GM12864 (cell line): ENCODE measurements at places on chromosomes 11 and 22.

DNA sequence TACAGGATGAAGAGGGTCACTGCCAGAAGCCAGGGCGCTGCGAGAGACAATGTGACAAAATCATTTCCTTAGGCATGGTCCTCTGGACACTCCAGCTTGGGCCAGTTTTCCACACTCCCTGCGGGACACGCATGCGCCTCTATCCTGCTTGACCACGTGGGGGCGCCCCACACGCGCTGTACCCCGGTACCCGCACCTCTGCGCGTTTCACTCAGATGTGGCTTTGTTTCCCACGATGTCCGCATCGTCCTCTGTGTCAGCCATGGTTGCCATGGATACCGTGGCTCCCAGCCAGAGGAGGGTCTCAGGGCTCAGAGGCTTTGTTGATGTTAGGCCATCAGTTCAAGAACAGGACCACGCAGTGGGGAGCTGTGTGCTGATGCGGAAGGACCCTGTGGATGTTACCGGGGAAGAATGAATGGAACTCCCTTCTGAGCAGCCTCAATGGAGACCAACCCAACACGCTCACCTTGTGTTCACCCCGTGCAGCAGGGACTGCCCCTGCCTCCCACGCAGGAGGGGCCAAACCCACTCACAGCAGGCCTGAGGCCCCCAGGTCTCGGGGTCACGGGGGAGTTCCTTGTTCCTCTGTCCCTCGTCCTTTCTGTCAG is 101.1 kb upstream of the SLC22A12 start:
- DNase-seq = no peak

- no peak for DNase-seq
These were observed 340.2 kb downstream of the TBC1D22A start for GRCh38 chr22:47102648-47103047.

DNA sequence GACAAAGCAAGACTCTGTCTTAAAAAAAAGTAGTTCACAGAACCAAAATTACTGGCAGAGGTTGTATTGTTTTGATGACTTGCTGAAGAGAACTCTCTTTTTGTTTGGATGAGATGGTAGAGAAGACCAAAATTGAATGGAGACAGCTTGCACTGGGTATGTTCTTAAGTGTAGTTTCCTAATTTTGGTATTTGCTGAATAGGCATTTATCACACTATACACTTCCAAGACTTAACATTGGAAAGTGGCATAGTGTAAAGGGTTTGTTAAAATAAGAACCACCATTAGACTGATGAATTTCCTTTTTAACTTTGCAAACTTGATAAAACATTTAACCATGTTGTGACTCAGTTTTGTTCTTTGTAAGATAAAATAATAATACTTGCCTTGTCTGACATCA is 5.3 kb upstream of the DCUN1D5 start:
- no peak for DNase-seq

GRCh38 chr22:20615021-20615420 is 107.6 kb downstream of the MED15 start:
- DNase-seq = no peak

- DNase-seq = no peak
These were observed 556.2 kb upstream of the CHORDC1 start for GRCh38 chr11:90779098-90779497.

DNA sequence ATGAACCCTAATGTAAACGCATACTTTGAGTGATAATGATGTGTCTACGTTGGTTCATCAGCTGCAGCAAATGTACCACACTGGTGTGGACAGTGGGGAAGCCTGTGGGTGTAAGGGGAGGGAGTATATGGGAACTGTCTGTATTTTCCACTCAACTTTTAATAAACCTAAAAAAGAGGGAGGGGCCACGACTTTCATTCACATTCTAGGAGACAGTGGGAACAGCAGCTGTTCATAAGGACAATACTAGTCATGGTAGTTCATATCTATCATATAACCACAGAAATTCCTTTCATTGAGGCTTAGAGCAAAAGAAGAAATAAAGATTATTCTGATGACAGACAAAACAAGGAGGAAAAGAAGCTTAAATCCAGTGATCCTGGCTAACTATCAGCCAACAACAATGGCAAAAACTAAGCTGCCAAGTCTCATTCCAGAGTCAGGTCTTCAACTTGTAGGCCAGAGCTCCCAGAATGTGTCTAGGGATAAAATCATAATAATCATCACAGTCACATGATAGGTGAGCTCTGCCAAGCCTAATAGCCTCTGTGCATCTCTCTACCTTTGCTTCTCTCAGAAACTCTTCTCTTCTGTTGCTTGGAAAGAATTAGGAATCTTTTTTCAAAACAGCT is 59.4 kb upstream of the CHRM4 start:
- no peak for DNase-seq

GRCh38 chr11:72160319-72160718 is 24.8 kb downstream of the FOLR3 start:
- DNase-seq = no peak

GRCh38 chr11:17781626-17782025 is 47.0 kb downstream of the KCNC1 start:
- DNase-seq = no peak

DNA sequence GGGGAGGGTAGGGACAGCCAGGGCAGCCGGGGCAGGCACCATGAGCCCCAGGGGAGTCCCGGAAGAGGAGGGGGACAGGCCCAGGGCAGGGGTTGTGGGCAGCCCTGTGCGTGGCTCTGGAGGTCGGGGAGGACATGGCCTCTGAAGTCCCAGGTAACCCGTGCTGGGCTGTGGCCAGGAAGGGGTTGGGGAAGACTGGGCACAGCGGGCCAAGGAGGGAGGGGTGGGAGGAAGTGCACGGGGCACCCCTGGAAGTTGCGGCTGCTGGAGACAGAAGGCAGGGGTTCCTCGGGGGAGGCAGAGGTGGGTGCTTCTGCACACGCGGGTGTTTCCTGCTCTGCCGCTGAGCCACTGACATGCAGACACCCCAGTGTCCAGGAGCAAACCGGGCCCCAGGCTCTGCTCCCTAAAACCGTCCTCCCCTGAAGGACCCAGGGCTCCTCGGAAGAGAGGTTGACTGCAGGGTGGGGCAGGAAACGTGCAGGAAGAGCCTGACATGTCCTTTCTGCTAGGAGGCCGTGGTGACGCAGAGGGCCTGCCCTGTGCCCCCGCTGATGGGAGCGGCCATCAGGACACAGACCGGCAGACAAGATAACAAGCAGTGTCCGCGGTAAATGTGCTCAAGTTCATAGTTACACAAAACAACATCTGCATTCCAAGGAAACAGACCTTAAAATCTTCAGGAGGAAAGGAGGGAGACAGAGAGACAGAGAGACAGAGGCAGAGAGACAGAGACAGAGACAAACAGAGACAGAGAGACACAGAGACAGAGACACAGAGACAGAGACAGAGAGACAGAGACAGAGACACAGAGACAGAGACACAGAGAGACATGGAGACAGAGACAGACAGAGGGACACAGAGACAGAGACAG is 5.7 kb downstream of the TNNI2 start:
- DNase-seq = no peak

GRCh38 chr11:13292970-13293369 is 15.4 kb downstream of the BMAL1 start:
- no peak for DNase-seq

GRCh38 chr11:32891657-32892354 is 805 bp upstream of the QSER1 start:
- DNase-seq = no peak

DNA sequence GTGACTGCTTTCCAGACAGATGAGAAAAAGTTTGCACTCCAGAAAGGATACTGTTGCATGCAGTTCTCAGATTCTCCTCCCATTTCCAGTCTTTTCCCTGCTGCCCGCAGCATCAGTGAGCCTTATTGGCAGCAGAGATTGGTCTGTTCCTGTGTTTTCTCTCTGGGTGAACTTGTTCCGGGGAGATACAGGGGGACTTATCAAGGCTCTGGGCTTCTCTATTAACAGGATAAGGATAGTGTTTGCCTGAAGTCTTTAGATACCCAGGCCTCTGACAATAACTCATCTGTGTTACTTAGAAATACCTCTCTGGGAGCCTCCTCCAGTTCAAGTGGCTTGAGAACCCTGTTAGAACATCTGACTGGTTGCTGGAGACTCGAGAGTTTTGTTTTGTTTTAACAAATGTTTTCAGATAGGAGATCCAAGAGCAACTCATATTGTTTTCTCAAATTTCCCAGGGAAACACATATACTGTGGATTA is 154.7 kb downstream of the BLID start:
- DNase-seq = no peak

- no peak for DNase-seq
These were observed 5.3 kb downstream of the PICALM start for GRCh38 chr11:86063536-86063935.

GRCh38 chr22:49718396-49718795 is 109.3 kb downstream of the BRD1 start:
- no peak for DNase-seq

DNA sequence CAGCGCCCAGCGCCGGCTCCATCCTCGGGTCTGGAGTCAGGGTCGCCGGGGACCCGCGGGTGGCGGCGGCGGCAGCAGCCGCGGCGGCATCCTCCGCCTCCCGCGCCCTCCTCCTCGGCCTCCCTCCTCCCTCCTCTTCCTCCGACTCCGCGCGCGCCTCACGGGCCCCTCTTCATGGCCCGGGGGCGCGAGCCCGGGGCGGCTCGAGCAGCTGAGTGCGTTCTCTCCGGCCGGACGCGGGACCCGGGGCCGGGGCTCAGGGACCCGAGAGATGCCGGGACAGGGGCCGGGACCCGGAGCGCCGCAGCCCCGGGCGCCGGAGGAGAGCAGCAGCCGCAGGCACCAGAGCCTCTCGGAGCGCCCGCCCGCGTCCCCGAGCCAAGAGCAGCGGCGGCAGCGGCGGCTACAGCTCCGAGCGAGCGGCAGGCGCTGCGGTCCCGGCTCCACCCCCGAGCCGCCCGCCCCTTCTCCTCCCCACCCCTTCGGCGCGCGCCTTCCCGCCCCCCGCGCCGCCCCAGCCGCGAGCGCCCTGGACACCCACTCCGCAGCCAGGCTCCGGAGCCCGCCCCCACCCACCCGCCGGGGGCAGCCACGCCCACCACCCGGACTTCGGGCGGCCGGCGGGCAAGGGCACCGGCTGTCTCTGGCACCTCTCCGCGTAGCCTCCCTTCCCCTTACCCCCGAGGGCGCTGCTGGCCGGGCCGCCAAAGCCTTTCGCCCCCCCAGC is at the start of gene CHST1:
Gene CHST1, minus strand, starts transcription at position 417 of the 727 bp plus-strand sequence. CDS start 14,699 bp downstream, outside the sequence.
- DNase-seq = no peak

DNA sequence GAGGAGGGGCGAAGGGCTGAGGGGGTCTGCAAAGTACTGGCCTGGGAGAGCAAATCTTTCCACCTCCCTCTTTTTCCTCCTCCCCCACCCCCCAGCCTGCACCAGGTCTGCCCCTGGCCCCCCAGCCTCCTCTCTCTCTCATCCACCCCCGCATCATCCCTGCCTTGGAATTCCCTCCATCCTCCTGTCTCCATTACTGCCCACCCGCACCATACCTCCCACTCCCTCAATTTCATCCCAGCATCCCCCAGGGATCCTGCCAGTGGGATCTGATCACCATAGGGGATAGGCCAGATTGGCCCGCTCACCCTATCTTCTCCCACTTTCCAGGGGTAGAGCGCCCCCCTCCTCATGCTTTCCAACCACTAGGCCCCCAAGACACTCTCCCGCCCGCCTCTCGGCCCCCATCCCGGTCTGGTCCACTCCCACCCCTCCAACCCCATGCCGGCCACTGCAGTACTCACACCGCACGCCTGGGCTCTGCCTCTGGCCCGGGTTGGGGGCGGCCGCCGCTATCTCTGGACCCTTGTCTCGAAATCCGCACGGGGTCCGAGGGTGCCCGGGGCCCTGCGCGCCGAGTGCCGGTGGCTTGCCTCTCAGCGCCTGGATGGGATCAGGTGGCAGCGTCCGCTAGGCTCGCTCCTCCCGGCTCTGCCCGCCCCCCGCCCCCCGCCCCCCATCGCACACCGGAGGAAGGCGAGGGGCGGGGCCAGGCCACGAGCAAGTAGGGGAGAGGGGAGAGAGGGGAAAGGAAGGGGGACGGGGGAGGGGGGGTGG is at the start of gene GAL3ST3:
Gene GAL3ST3, minus strand, starts transcription at position 615 of the 777 bp plus-strand sequence. CDS start 3,746 bp downstream, outside the sequence.
- DNase-seq = no peak

GRCh38 chr11:63595296-63595695 is 18.9 kb downstream of the PLAAT3 start:
- DNase-seq = no peak

- DNase-seq = no peak
These were observed 51.2 kb upstream of the BIRC3 start for GRCh38 chr11:102266099-102266498.

- DNase-seq = no peak
These were observed 90.7 kb downstream of the RTL6 start for GRCh38 chr22:44407171-44407986.

GRCh38 chr11:91624021-91624420 is 600.6 kb upstream of the FAT3 start:
- DNase-seq = no peak

DNA sequence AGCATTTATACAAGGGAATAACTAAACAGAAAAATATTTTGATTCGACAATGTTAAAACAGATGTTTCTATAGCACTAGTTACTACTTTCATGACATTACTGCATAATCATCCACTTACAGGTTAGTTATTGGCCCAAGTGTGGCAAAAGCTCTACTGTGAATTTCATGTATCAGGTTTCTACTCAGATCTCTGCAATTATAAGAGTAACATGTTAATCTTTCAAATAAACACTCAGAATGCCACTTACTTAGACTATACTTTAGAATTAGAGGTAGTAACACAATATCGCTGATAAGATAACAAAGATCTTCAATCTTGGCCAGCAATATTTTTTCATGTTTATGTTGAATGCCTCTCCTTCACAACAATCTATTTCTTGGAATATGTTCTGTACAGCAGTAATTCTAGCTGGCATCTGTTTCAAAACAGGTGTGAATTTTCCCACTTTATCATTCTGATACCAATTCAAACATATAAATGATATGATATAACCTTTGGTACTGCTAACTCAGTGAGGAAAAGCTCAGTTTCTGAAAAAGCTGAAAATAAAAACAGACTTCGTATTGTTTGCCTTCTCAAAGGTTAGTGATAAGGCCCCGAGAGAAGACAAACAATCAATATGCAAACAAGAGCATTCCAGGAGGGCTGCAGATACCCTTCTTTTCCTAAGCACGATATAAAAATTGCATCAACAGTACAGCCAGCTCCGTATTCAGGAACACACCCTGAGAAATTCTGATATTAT is 11.0 kb upstream of the CCDC34 start:
- DNase-seq = no peak

DNA sequence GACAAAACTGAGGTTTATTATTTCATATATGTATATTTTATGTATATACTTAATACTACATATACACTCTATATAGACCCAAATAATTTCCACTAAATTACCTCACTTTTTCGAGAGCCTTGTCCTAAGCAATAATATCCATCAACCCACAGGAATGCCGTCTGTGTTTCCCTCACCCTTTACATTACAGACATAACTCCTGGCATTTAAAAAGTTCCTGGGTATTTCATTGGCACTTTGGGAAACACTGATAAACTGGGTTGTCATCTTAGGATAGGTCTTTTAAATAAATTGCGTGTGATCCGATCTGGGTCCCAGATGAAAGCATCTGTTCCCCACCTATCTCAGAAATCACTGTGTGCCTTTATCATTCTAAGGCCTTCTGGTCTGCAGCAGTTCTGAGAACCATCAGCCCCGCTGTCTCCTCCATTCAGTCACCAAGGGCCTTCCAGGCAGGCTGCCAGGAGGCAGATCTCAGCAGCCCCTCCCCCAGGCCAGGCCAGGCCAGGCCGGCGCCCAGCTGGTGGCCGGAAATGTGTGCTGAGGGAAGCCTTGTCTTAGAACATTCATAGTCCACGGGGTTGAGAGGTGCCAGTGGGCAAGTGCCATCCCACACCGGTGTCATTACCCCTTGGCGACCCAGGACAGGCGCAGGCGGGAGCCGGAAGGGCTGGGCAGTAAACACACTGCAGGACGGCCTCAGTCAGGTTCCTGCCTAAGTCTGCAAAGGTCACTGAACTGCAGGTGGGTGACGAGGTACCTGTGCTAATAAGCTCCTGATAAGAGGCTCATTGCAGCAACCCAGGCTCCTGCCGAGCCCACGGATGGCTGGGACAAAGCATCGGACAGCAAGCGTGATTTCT is 3.3 kb downstream of the FGF19 start:
- no peak for DNase-seq
